Skin of body (tissue), 3 donors: ENCODE measurements at places on chromosomes 6 and 20. TPM values are rescaled to one million over a fixed set of nuclear protein-coding genes. Genes with fewer than 3 reads are reported as not detected.

The ATP5F1E gene
- 21.6 TPM for total RNA-seq

The PHACTR1 gene
- total RNA-seq, result 12.7 TPM

GRCh38 chr6:102488729-102489128 is 1095.2 kb downstream of the GRIK2 start:
- DNase-seq, result no peak

GRCh38 chr6:3314621-3315467 is 56.1 kb downstream of the PSMG4 start:
- no peak for DNase-seq
